ENCODE measurements at places on chromosomes 4 and X.

DNA sequence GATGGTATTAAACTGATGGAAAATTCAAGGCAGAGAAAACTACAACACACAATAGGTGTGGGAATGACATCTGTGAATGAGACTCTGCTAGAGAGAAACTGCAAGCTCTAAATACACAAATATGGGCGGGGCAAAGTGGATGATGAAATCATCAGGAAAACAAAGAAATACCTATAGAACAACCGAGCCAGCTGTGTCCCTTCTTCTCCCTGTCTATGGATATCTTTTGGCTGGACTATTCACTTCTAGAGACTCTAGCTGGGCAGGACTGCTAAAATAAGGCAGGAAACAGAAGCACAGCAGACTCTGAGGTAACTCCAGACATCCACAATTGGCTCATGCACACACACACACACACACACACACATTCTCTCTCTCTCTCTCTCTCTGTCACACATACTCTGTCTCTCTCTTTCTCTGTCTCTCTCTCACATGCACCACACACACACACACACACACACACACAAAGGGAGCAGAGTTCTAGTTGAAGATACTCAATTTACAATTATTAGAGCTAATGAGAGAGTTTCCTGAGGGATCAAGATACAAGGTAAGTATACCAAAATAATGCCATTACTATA lies 27.2 kb upstream of the EDNRA start:
- DNase-seq, result peak; percentile 6

DNA sequence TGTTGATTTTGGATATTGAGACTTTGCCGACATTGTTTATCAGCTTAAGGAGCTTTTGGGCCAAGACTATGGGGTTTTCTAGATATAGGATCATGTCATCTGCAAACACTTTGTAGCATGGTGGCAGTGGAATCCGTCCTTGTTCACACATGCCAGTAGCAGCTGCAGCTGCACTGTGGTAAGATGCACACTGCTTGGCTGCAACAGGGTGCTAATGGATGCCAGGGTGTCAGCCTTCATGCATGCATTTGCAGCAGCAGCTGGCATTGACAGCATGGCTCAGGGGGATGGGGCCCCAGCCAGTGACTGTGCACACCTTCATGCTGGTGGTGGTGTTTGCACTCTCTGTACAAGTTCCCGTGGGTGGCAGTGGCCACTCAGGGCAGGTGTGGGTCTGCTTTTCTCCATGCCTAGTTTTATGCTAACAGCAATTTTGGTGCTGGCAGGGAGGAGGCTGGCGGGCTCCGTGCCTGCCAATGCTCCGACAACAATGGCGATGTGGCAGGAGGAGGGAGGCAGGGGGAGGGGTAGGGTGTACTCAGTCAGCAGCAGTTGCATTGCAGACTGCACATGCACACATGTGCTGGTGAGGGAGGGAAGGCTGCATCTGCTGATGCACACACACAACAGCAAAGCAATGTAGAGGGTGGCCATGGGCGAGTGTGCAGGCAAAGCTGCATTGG lies 37.5 kb downstream of the BEX3 start:
- no peak for DNase-seq

- DNase-seq, result no peak
Observed at GRCh38 chrX:70281951-70282350, at the start of gene RAB41. Gene RAB41, plus strand, starts transcription at chrX:70282172. Its CDS starts 46 bp downstream, at chrX:70282218.

GRCh38 chrX:12249997-12250396 lies 111.7 kb downstream of the FRMPD4 start:
- DNase-seq, result no peak

- no peak for DNase-seq
Observed at GRCh38 chr4:183601381-183601780, 57.6 kb downstream of the RWDD4 start.

- peak; percentile 47 for DNase-seq
Observed at GRCh38 chrX:102950908-102951866, 14.1 kb downstream of the RAB40AL start.

- DNase-seq, result no peak
Observed at GRCh38 chr4:110096405-110096804, 102.0 kb downstream of the ELOVL6 start.

DNA sequence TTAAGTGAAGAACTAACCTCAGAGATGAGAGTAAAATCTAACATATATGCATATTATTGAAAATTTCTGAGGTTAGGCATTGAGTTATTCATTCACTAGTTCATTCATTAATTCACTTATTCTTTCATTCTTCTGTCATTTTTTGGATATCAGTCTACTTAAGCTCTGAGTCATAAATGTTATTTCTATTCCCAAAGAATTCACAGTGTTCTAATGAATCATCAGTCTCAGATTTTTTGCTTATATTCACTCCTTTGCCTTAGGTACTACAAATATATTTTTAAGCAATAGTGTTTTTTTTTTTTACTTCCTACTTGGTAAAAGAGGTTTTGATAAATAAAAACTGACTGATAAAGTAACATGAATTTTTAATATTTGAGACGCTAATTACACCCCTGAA lies 95.2 kb upstream of the DKK2 start:
- no peak for DNase-seq

- no peak for DNase-seq
Observed at GRCh38 chr4:102404431-102404969, 59.2 kb upstream of the SLC39A8 start.

GRCh38 chr4:87530229-87530628 lies 1.1 kb upstream of the SPARCL1 start:
- DNase-seq, result no peak

DNA sequence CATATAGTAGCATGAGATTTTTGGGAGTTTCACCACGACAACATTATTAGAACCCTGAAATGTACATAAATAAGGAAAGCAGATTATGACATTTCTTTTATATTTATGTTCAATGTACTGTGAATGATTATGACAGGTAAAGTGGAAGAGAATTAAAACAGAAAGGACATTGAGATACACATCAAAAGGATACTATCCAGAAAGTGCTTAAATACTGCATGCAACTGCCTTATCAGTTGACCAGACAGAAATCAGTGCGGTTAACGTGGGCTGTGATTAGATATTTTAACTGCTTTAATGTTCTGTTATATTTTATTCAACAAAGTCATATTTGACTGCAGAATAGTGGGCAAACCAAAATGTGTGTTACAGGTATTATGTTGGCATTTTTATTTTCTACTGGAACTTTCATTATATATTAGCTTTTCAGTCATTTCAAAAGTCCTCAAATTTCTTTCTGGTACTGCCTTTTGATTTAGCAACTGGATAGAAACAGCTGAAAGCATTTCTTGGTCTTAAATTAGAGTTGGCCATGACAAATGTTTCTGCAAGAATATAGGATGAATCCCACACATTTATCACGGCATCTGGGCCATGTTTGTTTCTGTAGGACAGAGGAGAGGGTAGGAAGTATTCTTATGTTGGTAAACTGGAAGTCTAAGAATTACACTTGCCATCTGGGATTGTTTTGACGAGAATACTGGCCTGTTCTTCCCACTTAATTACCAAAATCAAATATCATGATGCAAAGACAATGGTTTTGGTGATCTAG lies 255.2 kb downstream of the SLC39A8 start:
- DNase-seq, result no peak

DNA sequence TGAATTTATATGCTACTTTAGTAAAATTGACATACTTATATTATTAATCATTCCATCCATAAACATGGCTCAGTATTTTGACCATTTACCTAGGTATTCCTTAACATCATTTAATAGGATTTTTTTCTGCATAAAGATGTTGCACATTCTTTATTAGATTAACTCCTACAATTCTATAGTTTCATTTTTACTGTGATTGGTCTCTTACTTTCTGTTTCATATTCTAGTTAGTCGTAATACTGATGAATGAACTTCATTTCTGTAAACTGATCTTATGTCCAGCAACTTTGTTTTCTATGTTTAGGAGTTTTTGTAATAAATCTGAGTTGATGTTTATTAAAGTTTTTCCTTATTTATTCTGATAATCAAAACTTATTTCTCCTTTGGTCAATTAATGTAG lies 278.2 kb upstream of the CXXC4 start:
- no peak for DNase-seq

DNA sequence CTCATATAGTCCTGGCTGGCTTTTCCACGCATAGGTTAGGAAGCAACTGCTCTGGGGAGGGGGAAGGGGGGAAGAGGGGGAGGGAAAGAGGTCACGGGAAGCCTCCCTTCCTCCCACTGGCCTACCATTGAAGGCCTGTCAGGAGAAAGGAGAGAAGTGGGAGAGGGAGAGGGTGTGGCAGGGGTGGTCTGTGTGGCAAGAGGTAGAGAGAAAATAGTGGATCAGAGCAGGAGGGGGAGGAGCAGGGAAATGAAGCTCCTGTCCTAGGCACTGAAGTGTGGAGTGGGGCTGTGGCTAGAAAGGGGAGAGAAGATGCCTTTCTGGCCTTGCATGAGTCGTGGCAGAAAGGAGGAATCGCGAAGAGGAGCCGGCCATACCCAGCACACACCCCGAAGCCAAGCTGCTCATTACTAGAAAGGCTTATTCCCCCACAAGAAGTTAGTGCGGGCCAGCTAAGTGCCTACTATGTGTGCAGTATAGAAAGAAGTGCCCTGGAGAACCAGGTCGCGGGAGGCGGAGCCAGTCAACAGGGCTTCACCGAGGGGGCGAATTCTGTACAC lies 1.1 kb upstream of the TMEM164 start:
- DNase-seq, result no peak

DNA sequence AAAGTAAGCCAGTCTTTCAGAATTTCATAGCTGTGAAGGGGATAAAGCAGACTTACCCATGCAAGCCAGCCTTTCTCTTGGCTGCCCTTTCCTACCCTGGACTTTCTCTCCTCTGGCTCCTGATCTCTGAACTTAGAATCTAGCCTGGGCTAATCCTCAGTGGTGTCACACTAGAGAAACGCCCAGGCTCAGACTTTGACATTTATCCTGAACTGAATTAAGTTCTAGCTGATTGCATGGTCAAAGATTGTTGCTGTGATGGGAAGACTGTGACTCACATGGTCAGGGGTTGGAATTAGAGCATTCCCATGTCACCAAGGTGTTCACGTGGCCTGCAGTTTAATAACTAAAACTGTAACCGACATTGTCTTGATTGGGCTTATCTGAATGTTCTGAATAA lies 469.5 kb upstream of the FAT1 start:
- DNase-seq, result no peak

DNA sequence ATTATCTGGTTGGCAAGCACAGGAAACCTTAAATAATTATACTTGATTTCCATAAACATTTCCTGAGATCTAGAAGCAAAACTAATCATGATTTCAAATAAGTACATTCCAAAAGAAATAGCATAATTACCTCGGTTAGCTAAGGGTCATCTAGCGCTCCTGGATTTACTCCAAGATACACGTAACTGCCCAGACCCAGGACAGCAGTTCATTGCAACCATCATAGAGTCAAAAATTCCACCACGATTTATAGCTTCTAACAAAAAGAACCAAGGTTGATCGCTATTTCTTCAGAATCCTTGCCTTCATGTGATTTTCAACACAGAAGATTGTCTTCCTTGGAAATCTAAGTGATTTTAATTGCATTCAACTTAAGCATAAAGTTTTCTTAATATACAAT lies 1235.5 kb upstream of the TENM3 start:
- peak; percentile 27 for DNase-seq

GRCh38 chr4:144223149-144223548 lies 82.6 kb upstream of the GYPA start:
- DNase-seq, result no peak

- DNase-seq, result no peak
Observed at GRCh38 chr4:24801136-24801855, 5.9 kb downstream of the SOD3 start.

DNA sequence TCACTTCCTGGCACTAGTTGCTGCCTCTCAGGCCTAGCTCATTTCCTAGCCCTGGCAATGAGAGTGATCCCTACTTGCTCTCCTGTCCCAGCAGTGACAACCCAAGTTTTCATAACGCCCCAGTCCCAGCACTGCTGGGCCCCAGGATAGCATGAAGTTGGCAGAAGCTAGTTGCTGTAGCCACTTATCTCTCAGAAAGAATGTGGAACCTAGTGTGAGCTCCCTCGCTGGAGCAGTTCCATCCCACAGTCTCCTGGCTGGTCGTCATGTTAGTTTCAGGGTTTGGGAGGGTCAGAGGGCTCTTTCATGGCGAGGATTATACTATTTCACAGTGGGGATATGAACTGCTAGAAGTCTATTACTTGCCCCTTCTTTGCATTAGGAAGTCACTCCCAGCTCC lies 5.1 kb downstream of the PF4 start:
- DNase-seq, result no peak

DNA sequence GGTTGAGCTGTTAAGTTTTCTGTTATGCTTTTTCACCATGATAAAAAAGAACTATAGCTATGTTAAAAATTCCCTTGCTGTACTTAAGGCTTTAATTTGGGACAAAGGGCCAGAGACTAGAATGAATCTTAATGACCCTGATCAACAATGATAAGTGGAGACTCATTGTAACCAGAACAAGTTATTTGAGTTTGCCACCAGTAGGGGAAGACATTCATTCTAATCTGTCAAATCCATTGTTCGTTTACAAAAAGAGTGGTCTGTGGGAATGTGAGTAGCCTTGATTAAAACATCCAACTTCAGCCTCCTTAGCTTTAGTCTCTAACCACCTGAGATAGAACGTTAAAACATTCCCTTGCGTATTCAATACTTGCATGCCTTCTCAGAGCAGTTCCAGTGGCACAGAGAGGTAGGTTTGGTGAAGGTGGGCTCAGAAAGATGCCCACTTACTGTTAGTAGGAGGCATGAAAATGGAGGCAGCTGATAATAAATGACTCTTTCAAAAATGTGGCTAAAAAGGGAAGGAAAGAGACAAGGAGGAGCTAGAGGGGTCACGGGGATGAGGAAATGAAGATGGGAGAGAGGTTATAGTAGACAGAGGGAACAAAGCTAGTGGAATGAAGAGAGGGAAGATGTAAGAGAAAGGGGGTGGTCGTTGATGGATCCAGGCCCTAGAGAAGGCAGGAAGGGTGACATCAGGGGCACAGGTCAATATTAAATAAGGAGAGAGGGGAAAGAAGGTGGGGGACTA lies 66.2 kb downstream of the EGF start:
- DNase-seq, result no peak

- no peak for DNase-seq
Observed at GRCh38 chr4:84796394-84796793, 170.1 kb downstream of the WDFY3 start.

- DNase-seq, result no peak
Observed at GRCh38 chr4:148090503-148091476, 351.4 kb downstream of the NR3C2 start.

DNA sequence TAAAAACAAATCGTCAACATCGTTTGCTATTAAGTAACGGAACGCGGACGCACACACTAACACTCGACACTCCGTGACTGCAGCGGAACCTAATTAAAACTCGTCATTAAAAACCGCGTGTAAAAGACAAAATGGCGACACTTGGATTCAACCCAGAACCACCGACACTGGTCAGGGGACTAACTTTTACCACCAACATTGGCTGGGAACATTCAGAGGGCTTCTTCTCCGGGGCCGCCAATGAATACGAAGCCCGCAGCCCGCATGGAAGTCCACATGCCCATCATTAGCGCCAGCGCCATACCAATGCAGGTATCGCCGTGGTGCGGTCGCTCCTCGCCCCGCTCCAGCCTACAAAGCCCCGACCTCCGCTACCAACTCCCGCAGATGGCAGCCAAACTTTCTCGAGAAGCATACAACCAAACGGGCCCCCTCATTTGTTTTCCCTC lies 498 bp downstream of the RBMX start:
- peak; percentile 10 for DNase-seq

- no peak for DNase-seq
Observed at GRCh38 chr4:107166181-107166580, 130.1 kb upstream of the DKK2 start.

- DNase-seq, result no peak
Observed at GRCh38 chr4:187232796-187233195, 509.1 kb upstream of the FAT1 start.

All from RPMI7951 (cell line).